ENCODE measurements at places on chromosomes 1 and 21.

- no peak for DNase-seq
Observed at GRCh38 chr1:228976316-228976715, 241.0 kb downstream of the RHOU start.

- no peak for DNase-seq
Observed at GRCh38 chr1:232886271-232886670, 64.1 kb upstream of the NTPCR start.

- no peak for DNase-seq
Observed at GRCh38 chr1:111825217-111825616, 69.5 kb downstream of the DDX20 start.

DNA sequence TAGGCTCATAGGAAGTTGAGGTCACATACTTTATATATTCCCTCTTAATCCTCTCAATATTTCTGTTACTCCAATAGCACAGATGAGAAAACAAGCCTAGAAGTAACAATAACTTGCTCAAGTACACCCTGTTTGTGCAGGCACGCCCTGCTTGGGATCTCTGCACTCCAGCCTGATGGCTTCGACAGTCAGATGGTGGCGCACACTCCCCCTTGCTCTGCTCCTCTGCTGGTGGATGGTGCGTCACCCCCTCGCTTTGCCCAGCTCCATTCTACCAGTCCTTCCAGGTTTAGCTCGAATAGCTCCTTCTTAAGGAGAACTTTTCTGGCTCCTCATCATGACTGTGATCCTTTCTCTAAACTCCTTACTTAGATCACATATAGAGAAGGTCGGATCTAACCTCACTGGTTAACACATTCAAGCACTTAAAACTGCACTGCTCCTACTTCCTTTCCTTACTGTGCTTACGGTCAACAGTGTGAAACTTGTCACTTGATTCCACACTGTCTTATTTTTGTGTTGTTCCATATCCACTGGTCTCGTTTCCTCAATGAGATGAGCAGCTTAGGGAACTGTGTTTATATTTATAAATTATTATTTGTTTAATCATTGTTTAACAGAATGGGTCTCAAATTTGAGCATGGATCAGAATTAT is 3.0 kb downstream of the TSPAN2 start:
- DNase-seq, result no peak

- no peak for DNase-seq
Observed at GRCh38 chr21:32570456-32570855, 14.9 kb downstream of the TCP10L start.

- DNase-seq, result no peak
Observed at GRCh38 chr1:103122983-103123720, 14.8 kb upstream of the COL11A1 start.

DNA sequence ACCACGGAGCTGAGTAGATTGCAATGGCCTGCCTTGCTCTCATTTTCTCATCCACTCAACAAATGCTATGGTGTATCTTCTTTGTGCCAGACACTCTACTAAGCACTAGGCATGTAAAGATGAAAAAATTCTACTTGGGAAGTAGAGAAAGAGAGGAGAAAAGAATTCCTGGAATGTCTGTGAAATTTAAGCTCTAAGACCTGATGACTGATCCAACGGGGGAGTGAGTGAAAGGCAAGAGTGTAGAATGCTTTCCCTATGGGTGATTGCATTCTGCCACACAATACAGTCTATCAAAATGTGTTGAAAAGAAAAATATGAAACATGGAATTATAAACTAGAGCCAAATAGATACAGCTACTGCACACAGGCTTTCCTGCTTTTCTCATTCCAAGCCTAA is 82.3 kb downstream of the CYYR1 start:
- DNase-seq, result no peak

Measured in stimulated activated CD4-positive, alpha-beta T cell treated with anti-CD3 and anti-CD28 coated beads, Interleukin-1b, Interleukin-23, amount 100 ng/mL, for 1 hour (primary cell).